NCI-H1092 treated with DMSO at 0.1 percent for 48 hours (cell line): ENCODE measurements at places on chromosomes 1 and 21.

- no peak for DNase-seq
Observed at GRCh38 chr1:228175316-228176023, 9.9 kb downstream of the IBA57 start.

DNA sequence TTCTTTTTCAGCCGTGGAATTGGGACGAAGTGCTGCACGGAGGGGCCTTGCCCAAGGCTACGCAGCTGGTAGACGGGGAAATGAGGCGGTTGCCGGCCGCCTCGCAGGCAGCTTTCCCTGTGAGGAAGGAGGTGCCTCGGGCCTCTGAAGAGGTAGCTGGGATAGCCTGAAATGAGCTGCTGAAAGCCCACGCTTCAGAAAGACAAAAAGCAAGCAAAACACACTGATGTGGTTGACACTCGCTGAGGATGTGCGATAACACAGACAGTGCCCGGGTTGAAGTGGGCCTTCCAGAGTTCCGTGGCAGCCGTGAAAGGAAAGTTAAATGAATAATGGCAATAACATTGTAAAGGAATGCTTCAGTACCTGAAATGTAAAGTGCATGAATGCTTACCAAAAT lies 47.2 kb downstream of the S1PR1 start:
- DNase-seq, result no peak

- DNase-seq, result no peak
Observed at GRCh38 chr1:42932442-42932941, 26.2 kb downstream of the SLC2A1 start.

GRCh38 chr1:3069491-3070308 lies 697 bp downstream of the PRDM16 start:
- peak; percentile 36 for DNase-seq
